AG09319 (cell line): ENCODE measurements at places on chromosomes 11 and 22.

DNA sequence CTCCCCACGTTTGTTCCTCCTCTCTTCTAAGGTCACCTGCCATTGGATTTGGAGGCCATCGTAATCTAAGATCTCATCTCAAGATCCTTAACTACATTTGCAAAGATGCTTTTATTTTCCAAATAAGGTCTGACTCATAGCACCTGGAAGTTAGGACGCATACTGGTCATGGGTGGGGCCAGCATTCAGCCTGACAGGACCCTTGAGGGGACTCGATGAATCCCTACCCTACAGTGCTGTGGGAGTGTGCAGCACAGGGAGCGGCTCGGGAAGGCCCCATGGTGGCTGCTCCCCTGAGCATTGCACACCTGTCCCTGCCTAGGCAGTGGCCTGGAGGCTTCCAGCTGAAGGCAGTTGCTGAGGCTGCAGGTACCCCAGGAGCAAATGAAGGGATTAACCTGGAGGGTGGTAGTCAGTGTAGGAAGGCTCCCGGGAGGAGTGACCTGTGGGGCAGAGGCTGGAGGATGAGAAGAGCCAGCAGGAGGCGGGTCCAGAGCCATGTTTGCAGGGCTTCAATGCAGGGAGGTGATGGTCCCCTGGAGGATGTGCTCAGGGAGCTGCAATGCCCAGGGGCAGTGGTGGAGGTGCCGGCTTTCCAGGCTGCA is 362.2 kb downstream of the CTTN start:
- DNase-seq, result no peak

GRCh38 chr11:47376525-47377371 is 1.6 kb downstream of the SPI1 start:
- no peak for DNase-seq

DNA sequence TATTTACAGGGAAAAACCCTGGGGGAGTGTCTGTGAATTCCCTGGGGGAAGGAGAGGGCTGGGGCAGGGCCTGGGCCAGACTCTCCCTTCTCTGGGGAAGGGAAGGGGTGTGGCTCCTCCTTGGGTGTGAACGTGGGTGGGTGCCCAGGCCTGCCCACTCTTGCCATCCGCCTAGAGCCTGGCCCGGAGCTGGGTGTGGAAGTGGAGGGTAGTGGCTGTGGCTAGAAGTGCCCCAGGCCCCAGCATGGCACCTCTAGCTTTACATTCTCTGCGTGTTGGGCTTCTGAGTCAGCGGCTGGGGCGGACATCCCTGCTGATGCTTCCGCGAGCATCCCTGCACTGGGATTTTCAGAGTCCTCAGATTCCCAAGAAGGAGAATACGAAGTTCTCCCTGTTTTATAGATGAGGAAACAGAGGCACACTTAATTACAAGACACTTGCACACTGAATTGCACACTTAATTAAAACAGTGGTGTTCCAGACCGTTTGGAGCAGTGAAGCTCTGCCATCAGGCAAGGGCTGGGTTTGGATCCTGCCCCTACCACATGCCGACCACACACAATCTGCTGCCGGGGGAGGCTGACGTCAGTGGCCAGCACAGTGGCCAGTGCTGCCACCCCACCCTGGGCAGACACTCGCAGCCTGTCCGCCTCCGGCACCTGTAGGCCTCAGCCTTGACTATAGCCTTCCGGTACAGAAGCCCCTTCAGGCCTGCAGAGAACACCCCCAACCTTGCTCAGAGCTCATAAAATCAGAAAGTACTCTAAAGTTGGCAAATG is 7.6 kb downstream of the BAD start:
- DNase-seq, result no peak

DNA sequence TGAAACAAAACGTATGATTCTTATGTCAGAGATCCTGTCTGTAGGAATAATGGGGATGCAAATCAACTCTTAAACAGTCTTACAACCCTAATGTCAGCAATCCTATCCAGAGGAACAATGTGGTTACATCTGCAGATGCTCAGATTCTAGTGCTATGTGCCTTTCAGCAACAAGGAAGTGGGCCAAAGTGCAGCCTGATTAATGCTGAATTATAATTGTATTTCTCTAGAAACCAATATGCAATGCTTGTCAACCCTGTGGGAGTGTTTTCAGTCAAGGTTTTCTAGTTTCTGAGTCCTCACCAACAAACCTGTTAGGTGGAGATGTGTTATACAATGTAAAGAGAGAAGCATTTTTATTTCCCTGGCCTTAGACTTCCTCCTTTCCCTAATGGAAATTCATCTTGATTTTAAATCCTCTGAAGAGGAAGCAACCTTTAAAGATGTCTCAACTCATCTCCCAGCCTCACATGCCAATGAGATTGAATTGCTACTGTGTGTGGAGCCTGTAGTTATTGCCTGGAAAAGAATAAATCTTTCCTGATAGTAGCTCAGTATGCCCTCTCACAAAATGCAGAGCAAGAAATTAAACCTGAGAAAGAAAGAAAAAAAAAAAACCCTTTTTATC is 26.2 kb upstream of the TMEM123 start:
- no peak for DNase-seq

DNA sequence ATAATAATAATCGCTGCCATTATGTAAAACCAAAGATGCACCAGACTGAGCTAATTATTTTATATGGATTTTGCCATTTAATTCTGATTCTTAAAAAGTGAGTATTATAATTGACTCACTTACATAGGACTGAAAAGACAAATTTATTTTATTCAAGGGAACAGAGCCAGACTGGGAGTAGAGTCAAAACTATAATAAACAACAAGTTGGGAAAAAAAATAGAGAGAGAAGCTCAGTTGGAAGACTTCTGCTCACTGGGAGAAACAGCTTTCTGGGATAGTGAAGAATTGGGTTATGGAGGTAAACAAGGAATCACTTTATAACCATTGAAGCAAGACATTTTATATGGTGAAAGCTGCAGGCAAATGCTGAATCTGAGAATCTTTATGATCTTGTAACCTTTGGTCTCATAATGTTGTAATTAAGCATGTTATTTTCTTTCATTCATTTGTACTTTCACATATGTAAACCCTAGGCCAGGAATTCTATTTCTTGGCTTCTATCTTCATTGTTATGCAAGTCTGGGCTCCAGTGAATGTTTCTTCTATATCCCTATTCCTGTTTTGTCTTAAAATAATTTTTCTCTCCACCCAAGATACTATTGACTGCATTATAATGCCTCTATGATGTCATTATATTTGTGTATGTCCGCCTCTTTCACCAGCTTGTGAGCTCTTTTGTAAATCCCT is 725.3 kb upstream of the CCDC179 start:
- no peak for DNase-seq

GRCh38 chr11:39932966-39933365 is 1526.5 kb downstream of the LRRC4C start:
- no peak for DNase-seq

DNA sequence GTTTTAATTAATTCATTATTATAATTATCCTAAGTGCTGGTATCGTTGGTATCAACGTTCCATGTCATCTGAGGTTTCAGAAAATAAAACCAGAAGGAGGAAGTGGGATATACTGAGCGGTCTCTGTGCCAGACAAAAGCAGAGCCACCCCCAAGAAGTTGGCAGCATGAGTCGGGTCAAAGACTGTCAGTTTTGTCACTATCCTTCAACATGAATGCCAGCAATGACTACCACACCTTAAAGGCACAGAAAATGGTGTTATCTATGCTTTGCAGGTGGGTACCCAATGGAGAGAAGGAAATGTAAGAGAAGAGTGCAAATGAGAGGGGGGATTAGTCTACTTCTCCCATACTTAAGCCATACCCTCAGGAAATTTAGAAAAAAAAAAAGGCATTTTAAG is 408.5 kb downstream of the OPCML start:
- no peak for DNase-seq

DNA sequence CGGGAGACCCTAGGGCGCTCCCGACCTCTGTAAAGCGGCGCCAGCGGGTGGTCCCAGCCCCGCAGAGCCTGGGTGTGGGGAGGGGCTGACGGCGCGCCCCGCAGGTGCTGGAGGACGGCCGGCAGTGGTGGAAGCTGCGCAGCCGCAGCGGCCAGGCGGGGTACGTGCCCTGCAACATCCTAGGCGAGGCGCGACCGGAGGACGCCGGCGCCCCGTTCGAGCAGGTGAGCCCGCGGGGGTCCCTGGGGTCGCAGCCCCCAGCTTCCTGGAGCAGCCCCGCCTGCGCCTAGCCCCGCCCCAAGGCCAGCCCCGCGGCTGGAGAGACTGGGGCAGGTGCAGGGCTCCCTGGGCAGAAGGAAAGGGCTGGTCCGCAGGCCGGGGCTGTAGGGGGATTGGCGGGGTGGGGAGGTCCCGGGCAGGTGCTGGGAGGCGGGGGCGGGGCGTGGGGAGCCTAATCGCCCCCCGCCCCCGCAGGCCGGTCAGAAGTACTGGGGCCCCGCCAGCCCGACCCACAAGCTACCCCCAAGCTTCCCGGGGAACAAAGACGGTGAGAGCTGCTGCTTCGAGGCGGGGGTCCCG is 19.7 kb downstream of the EPS8L2 start:
- DNase-seq, result no peak

GRCh38 chr11:69707176-69707575 is 3.4 kb upstream of the FGF19 start:
- no peak for DNase-seq

DNA sequence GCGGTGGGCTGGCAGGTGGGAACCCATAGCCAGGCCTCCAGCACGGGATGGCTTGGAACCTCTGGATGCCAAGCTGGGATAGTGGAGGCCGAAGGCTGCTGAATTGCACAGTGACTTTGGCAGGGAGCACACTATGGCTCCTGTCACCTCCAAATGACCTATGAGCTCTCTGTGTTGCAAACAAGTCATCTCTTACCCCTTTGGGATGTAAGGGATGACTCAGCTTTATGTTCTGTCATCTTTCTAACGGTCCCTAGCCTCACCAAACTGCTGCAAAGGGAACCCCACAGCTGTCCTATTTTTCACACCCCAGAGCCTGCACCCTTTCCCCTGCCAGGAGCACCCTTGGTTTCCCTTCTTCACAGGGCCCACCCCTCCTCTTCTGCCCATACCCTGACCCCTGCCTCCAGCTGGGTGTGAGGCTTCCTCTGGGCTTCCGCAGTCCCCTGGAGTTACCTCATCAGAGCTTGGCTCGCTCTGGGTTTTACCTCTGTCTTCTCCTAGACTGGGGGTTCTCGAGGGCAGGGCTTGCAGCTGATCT is 2.7 kb upstream of the SCUBE1 start:
- no peak for DNase-seq

- no peak for DNase-seq
These were observed 25.6 kb downstream of the ARRB1 start for GRCh38 chr11:75325713-75326438.

GRCh38 chr11:70824605-70825245 is 426.4 kb downstream of the CTTN start:
- no peak for DNase-seq

GRCh38 chr11:16412525-16413172 is 56.3 kb upstream of the SOX6 start:
- DNase-seq, result no peak

DNA sequence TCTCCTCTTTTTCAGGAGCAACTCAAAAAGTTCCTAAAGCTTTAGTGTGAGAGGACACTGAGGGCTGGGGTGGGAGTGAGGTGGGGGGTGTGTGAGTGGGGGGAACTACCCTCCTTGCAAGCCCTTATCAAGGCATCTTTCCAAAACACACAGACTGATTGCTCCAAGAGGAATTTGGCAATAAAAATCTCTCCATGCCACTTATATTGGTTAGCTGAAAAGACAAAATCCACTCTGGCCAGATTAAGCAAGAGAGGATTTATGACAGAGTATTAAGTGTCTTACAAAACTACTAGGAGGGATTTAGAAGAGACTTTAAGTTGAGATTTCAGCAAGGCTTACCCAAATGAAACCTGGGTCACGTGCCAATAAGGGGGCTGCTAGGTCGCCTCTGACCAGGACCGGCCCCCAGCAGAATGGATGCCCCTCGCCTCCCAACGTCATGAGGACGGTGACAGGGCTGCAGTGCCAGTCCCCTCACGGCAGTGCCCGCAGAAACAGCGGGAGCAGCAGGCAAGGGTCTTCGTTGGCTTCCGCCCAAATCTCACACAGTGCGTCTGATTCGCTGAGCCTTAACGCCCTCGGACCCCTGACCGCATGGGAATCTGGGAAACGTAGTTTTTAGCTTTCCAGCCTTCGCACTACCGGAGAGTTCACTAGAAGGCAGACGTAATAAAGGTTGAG is 22.1 kb upstream of the CTR9 start:
- no peak for DNase-seq

DNA sequence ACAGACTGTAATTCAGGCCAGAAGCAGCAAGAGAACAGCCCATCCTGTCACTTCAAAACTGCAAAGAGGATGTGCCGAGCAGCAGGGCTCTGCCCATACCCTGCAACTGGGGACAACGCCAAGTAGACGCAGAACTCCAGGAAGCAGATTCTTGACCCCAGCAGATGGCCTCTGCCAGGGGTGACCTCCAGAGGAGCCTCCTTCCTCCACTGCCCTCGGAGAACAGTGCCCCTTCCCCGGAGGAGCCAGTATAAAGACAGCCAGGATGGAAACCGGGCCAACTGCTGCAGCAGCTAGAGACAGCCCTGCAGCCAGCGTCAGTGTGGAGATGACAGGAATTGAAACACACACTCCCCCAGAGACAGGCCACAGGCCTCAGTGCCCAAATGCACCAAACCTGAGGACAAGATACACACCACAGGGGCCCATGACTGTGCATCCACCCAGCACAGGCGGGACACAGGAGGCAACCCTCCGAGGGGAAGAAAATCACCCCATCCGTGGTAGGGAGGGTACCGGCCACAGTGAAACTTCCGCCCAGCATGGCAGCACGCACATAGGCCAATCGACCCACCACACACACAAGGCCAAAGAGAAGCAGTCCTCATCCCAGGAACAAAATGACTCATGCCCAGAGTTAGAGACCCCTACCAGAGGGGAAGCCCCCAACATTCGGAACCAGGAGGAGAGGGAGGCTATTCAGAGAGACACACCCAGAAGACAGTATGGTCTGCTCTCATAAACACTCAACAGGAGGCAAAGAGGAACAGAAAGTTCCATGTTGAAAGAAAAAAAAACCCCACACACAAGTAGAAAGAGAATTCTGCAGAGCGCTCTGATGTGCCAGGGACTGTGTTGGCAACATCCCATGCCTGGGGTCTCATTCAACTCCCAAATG is 5.6 kb downstream of the AHNAK start:
- no peak for DNase-seq
